ENCODE measurements at places on chromosomes 2 and 18. TPM values are rescaled to one million over a fixed set of nuclear protein-coding genes. Genes with fewer than 3 reads are reported as not detected.

ALPI gene
- total RNA-seq: not detected

DNA sequence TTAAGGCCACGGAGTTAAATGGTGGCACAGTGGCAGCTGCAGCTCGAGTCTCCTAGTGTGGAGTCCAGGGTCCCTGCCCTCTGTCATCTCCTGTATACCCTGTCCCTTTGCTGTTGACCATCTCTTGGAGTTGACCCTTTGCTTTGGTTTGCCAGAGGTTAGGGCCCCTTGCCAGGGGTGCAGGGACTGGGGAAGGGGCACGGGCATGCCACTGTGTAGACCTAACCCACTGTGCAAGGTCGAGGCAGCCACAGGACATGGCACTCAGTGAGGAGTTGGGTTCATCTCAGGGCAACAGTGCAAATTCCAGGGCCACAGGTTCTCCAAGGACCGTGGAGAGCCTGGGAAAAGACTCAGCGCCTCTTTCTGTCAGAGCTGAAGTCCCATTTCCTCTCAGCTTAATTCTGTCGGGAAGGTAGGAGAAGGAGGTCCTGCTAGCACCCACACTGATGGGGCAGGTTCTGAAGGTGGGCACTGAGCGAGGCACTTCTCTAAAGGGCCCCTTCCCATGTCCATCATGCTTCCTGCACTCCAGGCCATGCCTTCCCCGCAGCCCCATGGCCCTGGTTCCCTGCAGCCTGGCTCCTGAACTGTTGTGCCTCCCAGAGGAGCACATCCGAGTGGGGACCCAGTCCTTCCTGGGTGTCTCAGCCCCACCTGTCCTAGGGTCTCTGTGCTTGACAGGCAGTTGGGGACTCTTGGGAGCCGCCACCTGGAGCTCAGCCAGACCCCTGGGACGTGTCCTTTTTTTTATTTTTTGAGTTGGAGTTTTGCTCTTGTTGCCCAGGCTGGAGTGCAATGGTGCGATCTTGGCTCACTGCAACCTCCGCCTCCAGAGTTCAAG, 2.8 kb downstream of the KHK start:
- no peak overlapping the region for H3K4me3 ChIP-seq
- no peak overlapping the region for H3K27ac ChIP-seq
- H3K36me3 ChIP-seq: no peaks in the 10 kb centered on the region
- H3K4me1 ChIP-seq: peaks cover 14% of the 10 kb centered on the region

DNA sequence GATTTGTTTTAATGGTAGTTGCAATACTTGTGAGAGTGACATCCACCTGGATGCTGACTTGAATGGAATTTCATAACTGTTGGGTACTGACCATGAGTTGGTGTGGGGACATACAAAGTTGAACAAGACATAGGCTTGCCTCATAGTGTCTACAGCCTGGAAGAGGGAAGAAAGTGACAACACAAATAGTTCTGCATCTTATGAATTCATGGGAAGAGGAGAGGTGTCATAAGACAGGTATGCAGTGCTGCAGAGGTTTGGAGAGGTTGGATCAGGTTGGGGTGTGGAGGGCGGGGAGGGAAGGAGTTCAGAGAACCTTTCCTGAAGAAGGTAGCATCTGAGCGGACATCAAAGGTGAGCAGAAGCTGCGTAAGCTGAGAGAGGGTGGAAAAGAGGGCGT, 44.0 kb downstream of the HRH4 start:
- no peak for DNase-seq
- no peaks in the 10 kb centered on the region for H3K36me3 ChIP-seq
- H3K27me3 ChIP-seq: no peaks in the 10 kb centered on the region
- peaks cover 3% of the 10 kb centered on the region for H3K4me1 ChIP-seq
- H3K27ac ChIP-seq: no peak overlapping the region
- H3K4me3 ChIP-seq: no peak overlapping the region

DNA sequence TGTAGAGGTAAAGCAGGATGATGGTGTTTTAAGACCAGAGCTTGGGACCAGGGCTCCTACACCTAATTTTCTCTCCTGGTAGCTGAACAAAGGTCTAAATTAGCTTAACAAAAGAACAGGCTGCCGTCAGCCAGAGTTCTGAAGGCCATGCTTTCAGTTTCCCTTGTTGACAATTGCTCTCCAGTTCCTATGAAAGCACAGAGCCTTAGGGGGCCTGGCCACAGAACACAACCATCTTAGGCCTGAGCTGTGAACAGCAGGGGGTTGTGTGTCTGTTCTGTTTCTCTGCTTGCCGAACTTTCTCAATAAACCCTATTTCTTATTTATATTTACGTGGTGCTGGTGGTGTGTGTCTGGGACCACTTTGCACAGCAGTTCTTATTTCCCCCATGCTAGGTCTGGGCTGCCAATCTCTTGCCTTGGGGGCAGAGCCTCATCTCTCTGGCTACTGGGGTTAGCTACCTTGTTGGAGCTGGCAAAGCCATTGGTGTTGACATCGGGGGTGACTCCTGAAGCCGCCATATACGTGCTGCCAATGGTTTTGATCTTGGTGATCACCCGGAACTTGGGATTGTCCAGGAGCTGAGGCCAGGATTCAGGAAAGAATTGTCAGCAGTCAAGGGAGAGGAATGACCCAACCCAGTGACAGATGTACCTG, 29.0 kb downstream of the CENPO start:
- peak; percentile 56 for DNase-seq
- peaks cover 74% of the 10 kb centered on the region for H3K36me3 ChIP-seq
- peak overlapping the region; percentile 21 for H3K4me3 ChIP-seq
- H3K4me1 ChIP-seq: peaks cover 42% of the 10 kb centered on the region

GRCh38 chr2:237896507-237896892, 37.1 kb downstream of the RAMP1 start:
- 0 out of 2 replicates have a peak, but pooled peaks cover 4% of the 10 kb centered on the region for H3K4me1 ChIP-seq
- H3K36me3 ChIP-seq: no peaks in the 10 kb centered on the region
- H3K4me3 ChIP-seq: no peak overlapping the region

DNA sequence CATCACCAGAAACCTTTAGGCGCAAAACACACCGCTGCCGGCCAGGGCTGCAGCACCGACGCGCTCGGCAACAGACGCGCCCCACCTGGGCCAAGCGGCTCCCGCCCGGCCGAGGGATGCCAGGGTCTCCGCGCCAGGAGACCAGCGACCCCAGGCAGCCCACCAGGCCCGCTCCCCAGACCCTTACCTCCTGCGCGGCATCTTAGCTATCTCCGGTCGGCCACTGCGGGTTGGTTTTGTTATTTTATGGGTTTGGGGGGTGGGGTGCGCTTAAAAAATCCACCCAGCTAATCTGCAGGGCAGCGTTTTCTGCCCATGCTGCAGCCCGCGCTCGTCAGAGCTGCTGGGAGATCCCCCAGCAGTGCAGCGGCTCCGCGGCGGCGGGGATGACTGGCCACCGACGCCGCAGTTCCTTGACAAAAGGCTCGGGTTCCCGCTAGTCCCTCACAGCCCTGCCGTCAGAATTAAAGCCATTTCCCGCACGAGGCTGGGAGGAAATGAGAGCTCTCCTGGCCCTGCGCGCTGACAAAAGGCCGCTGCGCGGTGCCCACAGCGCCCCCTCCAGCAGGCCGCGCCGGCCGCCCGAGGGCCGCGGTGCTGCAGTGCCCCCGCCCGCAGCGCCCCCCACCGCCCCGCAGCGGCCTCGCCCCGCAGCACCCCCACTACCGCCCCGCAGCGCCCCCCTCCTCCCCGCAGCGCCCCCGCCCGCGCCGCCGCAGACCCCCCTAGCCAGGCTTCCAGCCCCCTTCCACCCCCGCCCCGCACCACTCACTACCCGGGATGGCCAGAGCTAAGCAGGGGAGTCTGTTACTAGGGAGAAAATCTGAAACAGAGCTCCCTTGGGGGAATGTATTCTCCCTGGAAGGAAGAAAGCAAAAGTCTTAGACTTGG, at the start of gene ADD2:
Gene ADD2, minus strand, starts transcription at position 502 of the 891 bp plus-strand sequence. CDS start 61,792 bp downstream, outside the sequence.
- DNase-seq: peak; percentile 74
- H3K27me3 ChIP-seq: peaks cover 4% of the 10 kb centered on the region
- H3K4me1 ChIP-seq: peaks cover 49% of the 10 kb centered on the region
- H3K36me3 ChIP-seq: peaks cover 8% of the 10 kb centered on the region
- peak within 1 kb of the TSS; percentile 96 for H3K27ac ChIP-seq
- peak within 1 kb of the TSS; percentile 91 for H3K4me3 ChIP-seq

DNA sequence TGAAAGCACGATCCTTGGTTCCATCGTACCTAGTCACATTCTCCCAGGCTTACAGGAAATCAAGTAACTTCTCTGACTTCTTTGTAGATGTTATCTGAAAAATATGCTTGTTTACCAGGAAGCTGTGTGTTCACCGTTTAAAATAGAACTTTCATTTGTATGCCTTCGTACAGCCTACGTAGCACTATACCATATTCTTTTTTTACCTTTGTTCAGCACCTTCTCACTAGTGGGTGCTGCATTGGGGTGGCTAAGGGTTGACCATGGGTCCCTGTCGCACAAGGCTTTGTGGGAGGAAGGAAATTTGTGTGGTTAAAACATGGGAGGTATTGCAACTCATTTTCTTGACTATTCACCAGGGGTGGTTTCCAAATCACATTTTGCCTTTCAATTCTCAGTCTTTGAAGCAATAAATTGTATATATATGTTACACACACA, 16.6 kb downstream of the MALT1 start:
- no peaks in the 10 kb centered on the region for H3K27me3 ChIP-seq
- DNase-seq: no peak
- no peak overlapping the region for H3K4me3 ChIP-seq
- H3K4me1 ChIP-seq: no peaks in the 10 kb centered on the region
- H3K27ac ChIP-seq: no peak overlapping the region

- peaks cover 28% of the 10 kb centered on the region for H3K4me1 ChIP-seq
- no peaks in the 10 kb centered on the region for H3K27me3 ChIP-seq
- H3K27ac ChIP-seq: no peak overlapping the region
- no peaks in the 10 kb centered on the region for H3K36me3 ChIP-seq
Observed at GRCh38 chr2:133579274-133579673, 11.0 kb upstream of the NCKAP5 start.

DNA sequence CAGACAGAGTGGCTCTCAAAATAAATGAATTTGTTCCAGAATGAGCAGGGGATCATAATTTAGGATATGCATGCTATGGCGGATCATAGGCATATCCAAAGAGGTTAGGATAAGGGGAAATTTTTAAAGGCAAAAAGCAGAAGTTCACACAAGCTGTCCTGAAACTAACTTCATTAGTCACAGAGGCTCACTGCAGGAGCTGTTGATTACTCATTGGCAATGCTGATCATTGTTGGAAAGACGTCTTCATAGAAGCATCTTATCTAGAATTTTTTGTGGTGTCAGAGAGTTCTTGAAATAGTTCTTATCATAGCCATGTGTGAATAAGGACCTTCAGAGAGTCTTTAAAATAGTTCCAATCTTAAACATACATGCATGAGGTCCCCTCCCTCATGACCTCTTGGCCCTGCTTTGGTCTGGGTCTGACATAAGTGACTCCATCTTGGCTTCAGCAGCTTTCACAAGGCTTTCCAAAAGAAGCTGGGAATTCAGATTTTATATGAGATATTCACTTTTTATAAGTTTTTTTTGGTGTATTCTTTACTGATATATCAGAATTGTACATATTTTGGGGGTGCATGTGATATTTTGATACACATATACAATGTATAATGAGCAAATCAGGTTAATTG, 7.5 kb upstream of the CCDC195 start:
- no peaks in the 10 kb centered on the region for H3K4me1 ChIP-seq
- no peak overlapping the region for H3K4me3 ChIP-seq
- no peaks in the 10 kb centered on the region for H3K27me3 ChIP-seq

- DNase-seq: no peak
- no peak overlapping the region for H3K27ac ChIP-seq
- no peaks in the 10 kb centered on the region for H3K4me1 ChIP-seq
Observed at GRCh38 chr2:28463893-28464292, 32.0 kb upstream of the PLB1 start.

DNA sequence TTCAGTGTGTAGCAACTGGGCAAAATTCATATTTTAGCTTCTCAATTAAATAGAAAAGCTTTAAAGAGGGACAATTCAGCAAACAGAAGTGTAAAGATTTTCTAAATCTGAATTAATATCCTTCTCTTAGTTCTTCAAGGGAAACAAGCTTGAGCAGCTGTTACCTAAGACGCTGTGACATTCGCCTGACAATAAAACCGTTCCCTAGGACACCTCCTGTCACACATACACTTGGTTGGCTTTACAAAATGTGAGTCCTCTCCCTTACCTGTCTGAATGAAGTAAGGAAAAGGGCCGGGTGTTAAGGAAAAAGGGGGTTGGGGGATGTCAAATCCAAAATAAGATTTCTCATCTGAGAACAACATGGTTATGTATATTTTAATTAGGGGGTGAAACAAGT, 2.1 kb downstream of the SERTAD2 start:
- H3K27me3 ChIP-seq: peaks cover 35% of the 10 kb centered on the region
- DNase-seq: no peak
- H3K4me1 ChIP-seq: peaks cover 54% of the 10 kb centered on the region
- H3K27ac ChIP-seq: no peak overlapping the region

DPY30 gene
- 135 TPM for total RNA-seq

ERICH2 gene
- total RNA-seq: 1.6 TPM

FAM124B gene
- 4.4 TPM for total RNA-seq

CAVIN2 gene
- total RNA-seq: 0.14 TPM

GRCh38 chr2:137345994-137346393, 580.6 kb downstream of the THSD7B start:
- H3K36me3 ChIP-seq: no peaks in the 10 kb centered on the region
- H3K4me3 ChIP-seq: no peak overlapping the region
- no peak for DNase-seq
- H3K4me1 ChIP-seq: no peaks in the 10 kb centered on the region
- no peaks in the 10 kb centered on the region for H3K27me3 ChIP-seq
- H3K27ac ChIP-seq: no peak overlapping the region

- no peaks in the 10 kb centered on the region for H3K36me3 ChIP-seq
- peaks cover 20% of the 10 kb centered on the region for H3K27me3 ChIP-seq
Observed at GRCh38 chr2:128322715-128323554, 4.3 kb upstream of the HS6ST1 start.

HNMT gene
- 2.8 TPM for total RNA-seq

GRCh38 chr18:38174594-38174993, 609.0 kb upstream of the CELF4 start:
- no peak overlapping the region for H3K4me3 ChIP-seq
- no peak for DNase-seq
- peaks cover 14% of the 10 kb centered on the region for H3K4me1 ChIP-seq
- H3K27ac ChIP-seq: no peak overlapping the region
- H3K27me3 ChIP-seq: no peaks in the 10 kb centered on the region

AMER3 gene
- 0.13 TPM for total RNA-seq

GRCh38 chr2:28707592-28707991, 44.0 kb upstream of the PPP1CB start:
- H3K4me3 ChIP-seq: no peak overlapping the region
- H3K4me1 ChIP-seq: peaks cover 7% of the 10 kb centered on the region
- H3K27ac ChIP-seq: no peak overlapping the region
- no peaks in the 10 kb centered on the region for H3K27me3 ChIP-seq

DNA sequence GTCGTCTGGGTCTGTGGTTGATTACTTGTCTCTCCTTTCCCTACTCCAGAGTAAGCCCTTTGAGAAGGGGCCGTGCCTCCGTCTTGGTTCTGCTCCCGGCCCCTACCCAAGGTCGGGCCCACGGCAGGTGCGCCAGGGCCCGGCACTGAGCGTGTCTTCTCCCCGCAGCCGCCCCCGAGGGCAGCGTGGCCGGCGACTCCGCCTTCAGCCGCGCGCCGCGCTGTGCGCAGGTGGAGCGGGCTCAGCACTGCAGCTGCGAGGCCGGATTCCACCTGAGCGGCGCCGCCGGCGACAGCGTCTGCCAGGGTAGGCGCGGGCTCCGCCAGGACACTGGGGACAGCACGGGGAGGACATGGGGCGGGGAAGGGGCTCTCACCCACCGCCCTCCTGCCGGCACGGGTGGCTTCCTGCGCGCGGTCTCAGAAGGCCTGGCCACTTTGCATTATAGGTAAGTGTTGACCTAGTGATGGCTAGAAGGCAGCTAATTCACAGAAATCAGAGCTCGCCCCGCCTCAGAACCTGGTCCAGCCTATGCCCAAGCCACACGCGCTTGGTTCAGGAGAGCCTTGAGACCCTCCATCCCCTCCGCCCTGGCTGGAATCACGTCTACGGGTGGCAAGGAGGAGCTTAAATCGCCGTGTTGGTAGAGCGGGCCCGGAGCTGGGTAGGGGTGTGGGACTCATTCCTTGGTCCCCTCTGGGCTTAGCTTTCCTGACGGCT, 43.5 kb downstream of the FBLN7 start:
- peak overlapping the region; percentile 54 for H3K4me3 ChIP-seq
- no peaks in the 10 kb centered on the region for H3K36me3 ChIP-seq
- no peak overlapping the region for H3K27ac ChIP-seq
- peak; percentile 73 for DNase-seq
- H3K27me3 ChIP-seq: peaks cover 42% of the 10 kb centered on the region
